ENCODE measurements at places on chromosomes 4 and X.

GRCh38 chr4:7838136-7838782 is 101.4 kb downstream of the AFAP1 start:
- no peak for DNase-seq

DNA sequence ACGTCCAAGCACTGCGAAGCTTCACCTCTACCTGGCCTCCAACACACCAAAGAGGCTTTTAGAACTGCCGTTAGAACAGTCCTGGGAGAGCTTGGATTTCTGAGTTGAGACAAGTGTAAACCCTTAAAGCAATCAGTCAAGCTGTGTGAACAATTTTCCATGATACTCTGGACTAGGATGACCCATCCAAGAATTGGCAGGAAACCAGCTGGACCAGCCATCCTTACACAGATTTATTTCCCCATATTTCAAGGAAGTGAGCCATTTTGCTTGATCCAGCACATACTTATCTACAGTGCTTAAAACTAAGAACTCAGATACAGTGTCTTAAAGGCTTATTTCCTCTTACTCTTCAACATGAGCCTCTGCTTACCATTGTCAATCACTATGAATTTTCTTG is 340.7 kb upstream of the HS3ST1 start:
- DNase-seq, result peak; percentile 84

DNA sequence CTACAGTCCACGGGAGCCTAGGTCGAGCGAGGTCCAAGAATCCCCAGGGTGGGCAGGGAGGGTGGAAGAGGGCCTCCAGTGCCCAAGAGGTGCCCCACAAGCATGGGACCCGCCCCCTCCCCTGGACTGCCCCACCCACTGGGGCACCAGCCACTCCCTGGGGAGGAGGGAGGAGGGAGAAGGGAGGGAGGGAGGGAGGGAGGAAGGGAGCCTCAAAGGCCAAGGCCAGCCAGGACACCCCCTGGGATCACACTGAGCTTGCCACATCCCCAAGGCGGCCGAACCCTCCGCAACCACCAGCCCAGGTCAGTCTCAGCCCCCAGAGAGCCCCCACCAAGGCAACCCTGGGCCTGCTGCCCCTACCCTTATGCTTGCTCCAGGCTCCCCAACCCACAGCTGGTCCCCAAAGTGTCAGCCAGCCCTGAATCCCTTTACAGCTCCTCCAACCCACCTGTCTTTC is at the start of gene GATA1:
GATA1 (plus strand) TSS at position 250 of the 460 bp plus-strand sequence. CDS start 4,520 bp downstream, outside the sequence.
- no peak for DNase-seq

- no peak for DNase-seq
These were observed 33.8 kb downstream of the TSPAN5 start for GRCh38 chr4:98624642-98625041.

GRCh38 chr4:65954416-65954815 is 284.1 kb upstream of the EPHA5 start:
- no peak for DNase-seq

DNA sequence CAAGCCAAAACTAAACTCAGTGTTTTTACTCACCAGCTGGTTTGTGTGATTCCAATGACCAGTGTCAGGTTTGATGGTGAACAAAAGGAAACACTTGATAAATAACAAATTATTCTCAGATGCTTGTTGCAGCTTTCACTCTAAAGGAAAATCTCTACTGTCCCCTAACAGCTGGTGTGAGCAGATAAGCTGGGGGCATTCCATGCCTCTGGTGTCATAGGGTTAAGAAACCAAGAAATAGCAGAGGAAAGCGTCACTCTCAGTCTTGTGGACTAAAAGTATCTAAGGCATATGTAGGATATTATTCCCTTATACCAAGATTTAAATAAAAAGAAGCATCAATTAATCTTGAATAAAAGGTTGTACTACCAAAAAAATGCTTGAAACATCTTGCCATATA is 24.3 kb downstream of the TRPC5 start:
- peak; percentile 0 for DNase-seq

GRCh38 chrX:79270401-79270800 is 96.7 kb downstream of the ITM2A start:
- peak; percentile 19 for DNase-seq

DNA sequence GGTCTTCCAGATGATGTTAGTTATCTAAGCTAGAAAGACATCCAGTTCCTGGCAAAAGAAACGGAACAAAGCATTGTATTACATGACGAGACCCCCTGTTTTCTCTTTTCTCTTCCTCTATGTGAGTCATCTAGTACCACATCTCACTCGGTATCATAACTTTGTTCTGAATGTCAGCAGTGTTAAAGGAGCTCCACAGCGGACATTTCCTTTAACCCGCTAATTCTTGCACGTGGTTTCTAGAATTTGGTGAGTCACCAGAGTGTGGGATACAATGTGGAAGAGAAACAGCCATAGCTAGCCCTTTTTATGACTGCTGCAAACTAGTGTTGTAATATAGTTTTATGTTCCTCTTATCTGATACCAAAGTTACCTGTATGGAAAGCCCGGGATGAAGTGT is 243.7 kb downstream of the TENM3 start:
- DNase-seq, result peak; percentile 43

DNA sequence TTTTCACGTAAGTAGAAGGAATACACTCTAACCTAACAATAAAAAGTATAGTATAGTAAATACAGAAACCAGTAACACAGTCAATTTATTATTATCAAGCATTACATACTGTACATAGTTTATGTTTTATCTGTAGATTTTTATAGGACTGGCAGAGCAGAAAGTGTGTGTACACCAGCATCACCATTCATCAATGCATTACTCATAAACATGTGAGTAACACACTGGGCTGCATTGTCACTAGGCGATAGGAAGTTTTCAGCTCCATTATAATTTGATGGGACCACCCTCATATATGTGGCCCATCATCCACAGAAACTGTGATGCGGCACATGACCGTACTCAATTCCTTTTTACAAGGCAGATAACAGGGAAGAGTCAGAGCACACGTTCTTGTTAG is 137.8 kb upstream of the RBPJ start:
- peak; percentile 68 for DNase-seq

GRCh38 chrX:48574270-48575266 is at the start of gene RBM3:
TSS of gene RBM3 (plus strand) at chrX:48574484. CDS start at chrX:48575181, 697 bp downstream.
- DNase-seq, result peak; percentile 90

Measured in fibroblast of mammary gland (primary cell).